RPMI7951 (cell line): ENCODE measurements at places on chromosomes 4 and X. TPM values are rescaled to one million over a fixed set of nuclear protein-coding genes. Genes with fewer than 3 reads are reported as not detected.

GRCh38 chr4:48905363-48906015 is 1.1 kb downstream of the OCIAD2 start:
- peak; percentile 40 for DNase-seq

DNA sequence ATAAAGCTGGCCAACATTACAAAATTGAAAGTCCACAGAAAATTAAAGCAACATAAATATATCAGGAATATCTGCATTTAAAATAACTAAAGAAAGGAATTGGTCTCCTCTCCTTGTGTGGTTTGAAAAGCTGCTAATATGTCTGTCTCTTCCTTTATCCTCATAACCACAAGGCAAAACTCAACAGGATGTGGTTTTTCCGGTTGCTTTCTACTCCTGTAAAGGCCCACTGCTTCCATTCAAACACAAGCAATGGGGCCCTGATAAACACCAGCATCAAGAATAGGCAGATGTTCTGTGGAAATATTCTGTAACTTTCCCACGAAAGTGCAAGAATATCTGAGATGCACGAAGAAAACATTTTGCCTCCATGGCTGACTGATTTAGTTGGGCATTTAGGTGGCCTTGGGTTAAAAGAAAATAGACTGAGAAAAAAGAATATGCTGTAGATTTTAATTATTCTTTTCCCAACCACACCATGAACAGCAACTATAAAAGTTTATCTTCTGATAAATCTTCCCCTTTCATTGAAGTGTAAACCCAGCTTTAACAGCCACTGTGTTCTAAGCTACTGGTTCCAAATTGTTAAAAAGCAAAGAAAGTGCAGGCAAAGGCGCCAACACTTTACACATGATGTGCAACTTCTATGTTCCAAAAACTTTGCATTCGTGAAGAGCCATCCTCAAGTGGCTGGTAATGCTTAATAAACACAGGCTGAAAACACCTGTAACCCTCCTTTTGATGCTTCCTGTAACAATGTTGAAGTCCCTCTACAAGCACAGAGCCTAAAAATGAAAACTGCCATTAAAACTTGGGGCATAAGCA is 50.5 kb upstream of the NDST3 start:
- peak; percentile 59 for DNase-seq

- DNase-seq: no peak
Measured at GRCh38 chrX:11535156-11535919, 130.4 kb downstream of the ARHGAP6 start.

GRCh38 chr4:184732126-184732525 is 1.8 kb downstream of the CENPU start:
- DNase-seq: peak; percentile 21

- DNase-seq: no peak
Measured at GRCh38 chr4:118327554-118328241, 25.1 kb downstream of the PRSS12 start.

- no peak for DNase-seq
Measured at GRCh38 chr4:24570574-24571236, 13.6 kb downstream of the DHX15 start.

- no peak for DNase-seq
Measured at GRCh38 chr4:55410431-55410830, 14.7 kb downstream of the TMEM165 start.

GRCh38 chrX:12798601-12799000 is 7.4 kb downstream of the PRPS2 start:
- no peak for DNase-seq

Gene GBA3
- total RNA-seq: not detected in 2 replicates
